ENCODE measurements at places on chromosomes 12 and 14.

- no peak for DNase-seq
Observed at GRCh38 chr12:106096376-106096775, 42.4 kb downstream of the NUAK1 start.

- DNase-seq: peak; percentile 99
Observed at GRCh38 chr14:45134051-45134958, at the start of gene FKBP3. FKBP3 (minus strand) TSS chr14:45134481; CDS start chr14:45134456, 25 bp downstream.

- no peak for DNase-seq
Observed at GRCh38 chr12:95815632-95816212, 25.2 kb upstream of the NTN4 start.

DNA sequence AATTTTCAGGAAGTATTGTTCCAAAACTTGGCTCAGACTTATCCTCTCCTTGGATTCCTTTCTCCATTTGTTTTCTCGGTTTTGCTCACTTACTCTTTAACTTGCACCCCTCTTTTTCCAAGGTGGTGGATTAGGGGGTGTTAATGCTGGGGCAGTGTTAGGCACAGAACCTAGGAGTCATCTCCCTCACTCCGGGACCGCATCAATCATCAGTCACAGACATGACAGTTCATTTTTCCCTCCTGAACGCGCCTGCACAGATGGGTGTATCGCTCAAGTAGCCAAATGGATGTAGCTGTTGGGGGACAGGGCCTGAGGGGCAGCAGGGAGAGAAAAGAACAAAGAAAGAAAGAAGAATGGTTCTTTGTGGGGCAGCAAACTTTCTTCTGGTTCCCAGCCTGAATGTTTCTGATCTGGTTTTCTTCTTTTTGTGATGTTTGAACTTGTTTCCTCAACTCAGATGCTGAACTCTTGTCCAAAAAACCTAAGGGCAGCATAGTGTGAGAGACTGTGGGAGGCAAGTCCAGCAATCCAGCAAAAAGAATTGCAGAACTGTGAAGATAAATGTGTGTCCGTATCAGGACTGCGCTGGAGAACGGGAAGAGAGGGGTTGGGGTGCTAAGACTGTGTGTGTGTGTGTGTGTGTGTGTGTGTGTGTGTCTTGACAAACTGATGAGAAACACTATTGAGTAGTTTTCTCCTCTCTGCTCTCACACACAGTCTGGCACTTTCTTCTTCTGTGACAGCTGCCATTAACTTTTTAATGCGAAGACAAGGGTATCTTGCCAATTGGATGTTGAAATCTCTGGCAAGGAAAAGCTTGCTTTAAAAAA lies 131.1 kb downstream of the FBXL14 start:
- no peak for DNase-seq

DNA sequence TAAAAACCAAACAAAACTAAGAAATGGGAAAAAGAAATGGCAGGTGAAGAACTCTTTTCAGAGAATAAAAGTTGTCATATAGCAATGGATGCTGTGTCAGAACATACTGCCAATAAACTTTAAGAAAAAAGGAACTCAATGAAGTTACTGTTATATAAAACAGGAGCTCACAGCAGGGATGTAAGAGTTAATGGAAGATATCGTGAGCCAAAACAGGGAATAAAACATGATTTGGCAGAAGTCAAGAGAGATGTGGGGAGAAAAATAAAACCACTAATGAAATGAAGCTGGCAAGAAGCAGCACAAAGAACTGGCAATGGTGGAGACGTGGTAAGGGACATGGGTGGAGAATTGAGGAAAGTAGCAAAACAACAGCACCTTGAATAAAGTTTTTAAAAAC lies 61.0 kb downstream of the TAOK3 start:
- DNase-seq: no peak

- no peak for DNase-seq
Observed at GRCh38 chr14:36215217-36215598, 38.7 kb upstream of the PTCSC3 start.

GRCh38 chr14:105426416-105427130 lies 6.9 kb downstream of the MTA1 start:
- DNase-seq: no peak

DNA sequence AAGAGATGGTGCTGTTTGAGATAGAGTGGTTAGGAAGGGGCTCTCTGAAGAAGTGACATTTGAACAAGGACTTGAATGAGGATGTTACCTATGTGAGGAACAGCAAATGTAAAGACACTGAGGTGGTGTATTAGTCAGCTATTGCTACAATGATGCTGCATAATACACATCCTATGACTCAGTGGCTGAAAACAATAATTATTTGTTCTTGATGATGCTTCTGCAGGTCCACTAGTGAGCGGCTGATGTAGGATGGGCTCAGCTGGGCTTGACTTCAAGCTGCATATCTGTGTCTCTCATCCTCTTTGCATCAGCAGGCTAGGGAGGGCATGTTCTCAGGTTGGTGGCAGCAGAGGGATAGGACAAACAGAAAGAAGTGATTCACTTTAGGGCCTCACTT lies 21.4 kb upstream of the CLMN start:
- no peak for DNase-seq

- DNase-seq: peak; percentile 98
Observed at GRCh38 chr12:58540480-58541299, 379.6 kb downstream of the LRIG3 start.

DNA sequence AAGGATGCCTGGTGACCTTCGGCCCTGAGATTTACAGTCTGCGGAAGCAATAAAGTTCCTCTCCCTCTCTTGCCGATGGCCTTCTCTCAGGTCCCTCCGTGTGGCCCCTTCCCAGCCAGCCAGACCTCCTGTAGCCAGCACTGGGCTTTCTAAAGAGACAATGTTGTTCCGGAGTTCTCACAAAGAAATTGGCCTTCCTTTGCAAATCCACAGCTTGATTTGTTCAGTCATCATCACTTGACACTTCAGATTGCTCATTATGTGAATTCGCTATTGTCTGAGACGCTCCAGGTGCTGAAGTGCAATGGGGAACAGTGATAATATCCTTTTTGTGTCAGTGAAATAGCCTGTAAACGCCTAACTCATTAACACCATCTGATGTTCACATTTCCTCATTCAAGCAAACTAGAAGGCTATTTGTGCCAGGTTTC lies 43.7 kb upstream of the GPHB5 start:
- DNase-seq: no peak

- no peak for DNase-seq
Observed at GRCh38 chr12:132353811-132354210, 24.4 kb upstream of the GALNT9 start.

- DNase-seq: no peak
Observed at GRCh38 chr12:20777420-20777819, 33.1 kb upstream of the SLCO1B3 start.

DNA sequence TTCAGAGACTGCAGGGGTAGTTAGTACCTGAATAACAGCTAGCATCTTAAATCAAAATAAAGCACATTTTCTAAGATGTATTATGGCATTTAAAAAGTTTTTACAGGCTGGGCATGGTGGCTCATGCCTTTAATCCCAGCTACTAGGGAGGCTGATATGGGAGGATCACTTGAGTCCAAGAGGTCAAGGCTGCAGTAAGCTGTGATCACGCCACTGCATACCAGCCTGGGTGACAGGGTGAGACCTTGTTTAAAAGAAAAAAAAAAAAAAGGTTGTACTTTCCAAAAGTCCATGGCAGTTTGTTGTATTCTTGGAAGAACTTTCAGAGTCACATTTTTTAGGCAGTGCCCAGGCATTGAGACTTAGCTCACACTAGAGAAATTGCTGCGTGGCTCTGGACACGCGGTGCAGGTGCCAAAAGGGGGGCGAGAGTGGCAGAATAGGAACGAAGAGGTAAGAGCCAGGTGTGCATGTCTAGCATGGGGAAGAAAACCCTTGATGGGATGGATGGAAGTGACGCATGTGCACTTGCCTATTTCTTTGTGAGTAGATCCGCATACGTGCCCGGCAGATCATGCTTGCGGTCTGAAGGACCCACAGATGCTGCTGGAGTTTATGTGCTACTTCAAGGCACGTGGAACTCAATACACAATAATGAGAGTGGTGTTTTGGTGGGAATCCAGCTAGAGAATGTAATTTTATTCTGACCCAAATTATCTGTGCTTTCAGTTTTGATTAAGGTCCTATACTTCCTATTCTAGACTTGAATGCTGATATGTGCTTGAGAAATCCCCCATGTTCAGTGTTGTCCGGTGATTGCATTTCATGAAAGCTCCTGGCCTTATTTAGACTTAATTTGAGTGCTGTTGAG lies 11.9 kb downstream of the ANKRD13A start:
- DNase-seq: no peak

DNA sequence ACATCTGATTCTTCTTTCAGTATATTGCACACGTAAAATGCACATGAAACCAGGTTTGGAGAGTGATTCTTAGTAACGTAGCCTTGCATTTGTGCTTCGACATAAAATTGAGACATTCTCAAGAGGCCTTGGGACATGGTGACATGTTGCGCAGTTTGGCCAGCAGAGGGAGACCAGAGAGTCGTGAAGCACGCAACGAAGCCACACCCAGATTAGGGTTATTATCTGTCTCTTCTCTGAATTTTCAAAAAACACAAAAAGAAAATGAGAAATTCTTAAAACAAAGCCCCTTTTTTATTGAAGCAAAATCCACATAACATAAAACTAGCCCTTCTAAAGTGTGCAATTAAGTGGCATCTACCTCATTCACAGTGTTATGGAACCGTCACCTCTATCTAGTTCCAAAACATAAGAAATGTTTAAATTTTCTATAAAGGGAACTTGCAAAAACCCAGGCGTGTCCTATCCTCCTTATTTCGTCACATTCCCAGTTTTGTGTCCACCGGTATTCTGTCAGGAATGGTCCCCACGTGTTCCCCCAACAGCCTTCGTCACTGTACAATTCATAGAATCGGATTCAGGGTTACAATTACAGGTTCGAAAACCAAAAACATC lies 108.8 kb upstream of the ATF7IP start:
- DNase-seq: peak; percentile 85

- peak; percentile 27 for DNase-seq
Observed at GRCh38 chr14:25431211-25432076, 381.5 kb upstream of the STXBP6 start.

DNA sequence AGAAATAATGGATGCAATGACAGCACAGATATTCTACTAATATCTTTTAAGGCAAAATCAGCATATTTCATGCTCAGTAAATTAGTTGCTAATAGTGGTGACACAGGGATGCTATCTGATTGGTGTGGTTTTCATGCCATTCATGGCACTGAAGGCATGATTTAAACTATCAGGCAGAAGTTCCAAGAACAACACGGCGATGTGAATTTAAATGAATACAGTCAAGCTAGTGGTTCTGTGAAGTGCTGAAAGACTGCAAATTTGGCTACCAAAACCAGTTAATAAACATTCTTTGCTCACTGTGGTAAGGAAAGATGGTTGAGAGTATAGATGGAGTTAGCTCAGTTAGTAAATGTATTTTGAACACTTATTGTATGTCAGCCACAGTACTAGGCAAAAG lies 272.0 kb upstream of the DIO2 start:
- no peak for DNase-seq

DNA sequence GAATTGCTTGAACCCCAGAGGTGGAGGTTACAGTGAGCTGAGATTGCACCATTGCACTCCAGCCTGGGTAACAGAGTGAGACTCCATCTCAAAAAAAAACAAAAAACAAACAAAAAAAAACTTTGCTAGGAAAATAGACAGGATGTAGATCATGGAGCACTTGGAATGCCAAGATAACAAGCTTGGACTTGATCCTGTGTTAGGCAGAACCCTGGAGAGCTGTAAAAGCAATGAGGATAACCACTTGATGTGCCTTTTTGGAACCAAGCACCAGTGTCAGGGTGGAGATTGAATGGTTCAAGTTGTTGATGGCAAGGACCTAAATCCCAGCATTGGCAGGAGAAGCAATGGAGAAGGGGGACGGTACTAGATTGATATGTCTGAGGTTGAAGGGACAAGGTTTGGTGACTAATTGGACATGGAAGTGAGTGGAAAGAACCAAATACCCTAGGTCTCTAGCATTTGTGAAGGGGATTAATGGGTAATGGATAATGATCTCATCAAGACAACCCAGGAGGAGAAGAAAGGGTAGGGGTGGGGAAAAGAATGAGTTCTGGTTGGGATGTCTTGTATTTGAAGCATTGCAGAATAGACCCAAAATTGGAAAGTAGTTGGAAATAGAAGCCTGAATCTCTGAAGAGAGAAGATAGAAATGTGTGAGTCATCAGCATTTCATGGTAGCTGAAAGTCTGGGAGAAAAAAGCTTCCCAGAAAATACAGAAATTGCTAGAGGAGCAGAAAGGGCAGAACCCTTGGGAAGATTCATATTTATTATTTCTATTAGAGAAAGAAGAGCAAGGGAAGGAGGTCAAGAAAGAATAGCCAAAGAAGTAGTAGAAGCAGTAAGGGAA lies 176.7 kb downstream of the NUAK1 start:
- no peak for DNase-seq

DNA sequence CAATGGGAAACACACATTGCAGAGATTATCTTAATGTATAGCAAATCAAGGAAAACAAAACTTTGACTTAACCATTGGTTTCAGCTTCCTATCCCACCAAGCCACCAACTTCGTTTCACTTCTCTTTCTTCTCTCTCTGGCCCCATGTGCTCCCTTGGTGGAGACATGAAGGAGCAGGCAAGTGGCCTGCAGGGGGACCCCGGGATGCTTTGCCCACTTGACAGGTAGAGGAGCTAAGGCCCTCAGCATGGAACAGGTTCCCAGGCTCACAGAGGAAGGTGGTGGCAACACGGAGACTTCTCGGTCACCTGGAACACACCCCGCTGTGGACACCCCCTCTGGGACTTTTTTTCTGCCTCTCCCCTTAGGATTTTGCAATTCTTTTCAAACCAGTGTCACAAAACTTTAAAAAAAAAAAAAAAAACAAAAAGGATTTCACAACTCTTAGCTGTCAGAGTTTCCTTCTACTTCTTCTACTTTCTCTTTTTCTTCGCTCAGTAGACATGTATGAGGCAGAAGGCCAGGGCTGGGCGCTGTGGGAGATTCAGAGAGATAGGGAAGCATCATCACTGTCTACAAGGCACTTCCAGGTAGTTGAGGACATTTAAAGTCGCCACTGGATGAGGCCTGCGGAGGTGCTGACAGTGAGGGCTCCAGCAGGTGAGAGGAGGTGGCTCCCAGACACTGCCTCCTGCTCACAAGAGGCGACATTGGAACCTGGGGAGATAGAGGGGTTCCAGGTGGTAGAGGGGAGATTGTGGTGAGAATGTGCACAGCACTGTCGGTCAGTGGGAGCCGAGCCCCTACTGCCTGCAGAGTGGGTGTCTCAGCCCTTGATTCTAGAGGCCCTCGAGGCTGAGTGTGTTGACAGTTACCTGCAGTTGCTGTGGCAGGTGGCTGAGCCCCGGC lies 119.6 kb downstream of the GCH1 start:
- DNase-seq: no peak

GRCh38 chr14:43877351-43877960 lies 629.6 kb downstream of the FSCB start:
- no peak for DNase-seq

- DNase-seq: no peak
Observed at GRCh38 chr12:97797473-97797872, 334.9 kb downstream of the RMST start.

- DNase-seq: no peak
Observed at GRCh38 chr14:24261969-24262327, 1.0 kb downstream of the TGM1 start.

GRCh38 chr12:32477714-32478113 lies 78.4 kb downstream of the FGD4 start:
- peak; percentile 67 for DNase-seq
